Sciatic nerve (tissue), 2 donors: ENCODE measurements at places on chromosomes 7 and 10. TPM values are rescaled to one million over a fixed set of nuclear protein-coding genes. Genes with fewer than 3 reads are reported as not detected.

- DNase-seq = no peak
Measured at GRCh38 chr7:47332213-47332612, 249.7 kb downstream of the TNS3 start.

Gene CPA2
- total RNA-seq = 1.2 TPM

- no peak for DNase-seq
Measured at GRCh38 chr10:79084972-79085597, 16.3 kb downstream of the ZMIZ1 start.

DNA sequence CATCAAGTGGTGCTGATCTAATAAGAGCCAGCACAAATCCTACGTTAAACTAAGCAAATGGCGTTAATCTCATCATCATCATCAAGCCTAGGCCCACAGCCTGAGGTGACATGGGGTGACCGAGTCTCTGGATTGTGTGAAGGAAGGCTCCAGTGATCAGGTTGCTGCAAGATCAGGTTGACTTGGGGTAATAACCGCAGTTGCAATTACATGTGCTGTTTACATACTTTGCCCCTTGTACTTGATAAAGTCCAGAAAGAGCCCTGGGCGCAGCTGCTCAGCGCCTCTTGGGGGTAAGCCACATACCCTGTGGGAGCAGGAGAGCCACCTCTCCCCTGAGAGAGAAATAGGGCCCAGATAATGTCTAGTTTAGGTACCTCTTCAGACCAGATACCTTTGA, 228.1 kb downstream of the WDR11 start:
- no peak for DNase-seq

Gene CREM
- 59.5 TPM for total RNA-seq

Gene WDR86
- total RNA-seq = 101 TPM

Gene LRRN3
- 0.31 TPM for total RNA-seq

DNA sequence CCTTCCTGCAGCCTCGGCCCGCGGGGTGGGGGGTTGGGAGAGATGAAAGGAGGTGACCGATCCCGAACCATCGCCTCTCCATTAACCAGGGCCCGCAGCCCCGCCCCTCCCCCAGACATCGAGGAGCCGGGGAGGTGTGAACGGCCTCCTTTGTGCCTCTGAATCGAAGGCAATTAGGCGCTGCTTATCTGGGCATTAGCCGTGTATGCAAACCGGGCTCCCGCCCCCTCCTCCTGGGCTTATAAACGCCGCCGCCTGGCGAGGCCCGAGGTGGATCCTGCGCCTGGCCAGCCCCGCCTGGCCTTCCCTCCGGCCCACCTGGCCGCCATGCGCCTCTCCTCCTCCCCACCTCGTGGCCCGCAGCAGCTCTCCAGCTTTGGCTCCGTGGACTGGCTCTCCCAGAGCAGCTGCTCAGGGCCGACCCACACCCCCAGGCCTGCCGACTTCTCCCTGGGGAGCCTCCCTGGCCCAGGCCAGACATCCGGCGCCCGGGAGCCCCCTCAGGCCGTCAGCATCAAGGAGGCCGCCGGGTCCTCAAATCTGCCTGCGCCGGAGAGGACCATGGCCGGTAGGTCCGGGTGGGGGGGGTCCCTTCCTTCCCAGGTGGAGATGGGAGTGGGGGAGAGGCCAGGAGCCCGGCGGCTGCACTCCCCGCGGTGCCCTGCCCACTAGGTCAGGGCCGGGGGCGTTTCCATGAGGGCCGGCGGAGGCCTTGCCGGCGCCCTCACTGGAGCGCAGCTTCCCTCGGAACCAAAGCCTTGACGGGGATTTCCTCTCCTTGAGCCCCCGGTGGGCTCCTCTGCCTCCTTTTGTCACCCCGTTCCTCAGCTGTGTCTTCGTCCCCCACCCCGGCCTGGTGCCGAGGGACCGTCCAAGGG, at the start of gene VENTX:
TSS of gene VENTX (plus strand) at position 268 of the 878 bp plus-strand sequence. CDS start at position 328, 60 bp downstream.
- DNase-seq = no peak

- no peak for DNase-seq
Measured at GRCh38 chr7:84083846-84084245, 110.7 kb downstream of the SEMA3A start.

Gene RAMP3
- 59.6 TPM for total RNA-seq

- no peak for DNase-seq
Measured at GRCh38 chr10:28600056-28600455, 67.1 kb downstream of the WAC start.

Gene MKRN1
- total RNA-seq = 113 TPM

DNA sequence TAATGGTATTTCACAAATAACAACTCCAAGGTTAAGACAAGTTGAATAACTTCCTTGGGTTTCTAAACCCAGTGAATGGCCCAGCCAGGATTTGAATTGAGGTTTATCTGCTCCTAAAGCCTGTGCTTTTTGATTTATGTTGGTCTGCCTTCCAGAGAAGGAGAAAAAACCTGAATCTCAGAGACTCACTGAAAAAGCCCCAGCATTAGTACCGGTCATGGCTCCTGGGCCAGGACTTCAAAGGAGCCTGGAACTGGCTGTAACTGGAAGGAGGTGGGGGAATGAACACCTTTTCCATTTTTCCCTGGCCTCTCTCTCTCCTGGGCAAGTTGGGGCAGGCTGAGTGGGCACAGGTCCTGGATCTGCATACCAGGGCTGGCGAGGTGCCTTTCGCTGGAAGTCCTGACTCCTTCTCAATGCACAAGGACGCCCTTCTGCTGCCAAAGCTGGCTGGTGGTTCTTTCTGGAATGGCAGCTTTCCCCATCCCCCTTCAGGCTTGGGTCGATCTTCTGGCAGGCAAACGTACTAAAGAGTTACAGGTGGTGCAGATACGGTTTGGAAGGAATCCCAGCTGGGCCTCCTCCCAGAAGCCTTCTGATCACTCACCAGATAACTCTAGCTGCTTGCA, 268.2 kb downstream of the PTEN start:
- no peak for DNase-seq

- DNase-seq = no peak
Measured at GRCh38 chr7:26348234-26348851, 56.7 kb downstream of the SNX10 start.

DNA sequence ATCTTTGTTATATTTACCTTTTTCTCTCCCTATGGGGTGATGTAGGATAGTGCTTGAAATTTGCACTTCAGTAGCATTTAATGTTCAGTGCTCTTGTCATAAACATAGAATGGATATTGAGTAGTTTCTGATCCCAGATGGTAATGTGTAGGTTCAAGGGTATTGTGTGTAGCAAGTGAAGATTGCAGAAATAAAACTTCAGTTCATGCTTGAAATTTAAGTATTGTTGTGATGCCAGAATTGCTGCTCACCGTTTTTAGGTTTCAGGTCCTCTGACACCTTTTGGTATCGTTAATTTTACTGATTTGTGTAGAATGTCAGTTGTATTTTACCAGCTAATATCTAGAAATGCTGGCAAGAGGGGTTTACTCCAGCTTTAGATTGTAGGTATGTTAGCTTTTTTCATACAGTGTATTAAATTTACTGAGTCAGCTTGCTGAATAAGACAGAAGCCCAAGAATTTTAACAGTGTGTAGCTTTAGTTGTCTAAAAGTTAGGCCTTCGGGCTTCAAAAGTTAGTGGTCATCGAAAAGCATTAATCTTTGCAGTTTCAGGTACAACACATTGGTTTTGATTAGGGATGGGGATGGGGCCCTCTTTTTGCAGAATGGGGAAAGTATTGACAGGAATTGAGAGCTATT, 1.9 kb downstream of the PTEN start:
- DNase-seq = no peak

DNA sequence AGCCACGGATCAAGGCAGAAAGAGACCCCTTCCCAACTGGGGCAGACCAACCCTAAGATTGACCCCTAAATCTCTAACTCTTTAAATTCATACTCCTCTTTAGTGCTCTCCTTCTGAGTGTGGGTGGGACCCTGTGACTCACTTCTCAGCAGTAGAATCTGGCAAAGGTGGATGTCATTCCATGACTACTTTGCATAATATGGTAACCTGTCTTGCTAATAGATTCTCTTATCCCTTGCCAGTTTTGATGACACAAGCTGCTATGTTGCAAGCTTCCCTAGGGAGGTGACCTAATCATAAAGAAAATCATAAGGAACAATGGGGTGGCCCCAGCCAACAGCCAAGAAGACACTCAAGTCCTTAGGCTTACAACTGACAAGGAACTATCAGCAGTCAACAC, 155.4 kb upstream of the VWC2 start:
- DNase-seq = no peak

Gene PTPRE
- 53.0 TPM for total RNA-seq

- DNase-seq = no peak
Measured at GRCh38 chr10:78262860-78263259, 229.2 kb downstream of the RPS24 start.

GRCh38 chr7:134865001-134865845, 85.8 kb downstream of the CALD1 start:
- no peak for DNase-seq

Gene COL1A2
- total RNA-seq = 443 TPM

- DNase-seq = no peak
Measured at GRCh38 chr10:34764472-34764946, 50.6 kb downstream of the PARD3 start.

GRCh38 chr7:39407137-39407536, 159.1 kb upstream of the YAE1 start:
- no peak for DNase-seq

Gene CALML5
- not detected for total RNA-seq

- no peak for DNase-seq
Measured at GRCh38 chr10:112946649-112947048, 3.4 kb upstream of the TCF7L2 start.

- no peak for DNase-seq
Measured at GRCh38 chr7:156666368-156667109, 26.0 kb downstream of the RNF32 start.

DNA sequence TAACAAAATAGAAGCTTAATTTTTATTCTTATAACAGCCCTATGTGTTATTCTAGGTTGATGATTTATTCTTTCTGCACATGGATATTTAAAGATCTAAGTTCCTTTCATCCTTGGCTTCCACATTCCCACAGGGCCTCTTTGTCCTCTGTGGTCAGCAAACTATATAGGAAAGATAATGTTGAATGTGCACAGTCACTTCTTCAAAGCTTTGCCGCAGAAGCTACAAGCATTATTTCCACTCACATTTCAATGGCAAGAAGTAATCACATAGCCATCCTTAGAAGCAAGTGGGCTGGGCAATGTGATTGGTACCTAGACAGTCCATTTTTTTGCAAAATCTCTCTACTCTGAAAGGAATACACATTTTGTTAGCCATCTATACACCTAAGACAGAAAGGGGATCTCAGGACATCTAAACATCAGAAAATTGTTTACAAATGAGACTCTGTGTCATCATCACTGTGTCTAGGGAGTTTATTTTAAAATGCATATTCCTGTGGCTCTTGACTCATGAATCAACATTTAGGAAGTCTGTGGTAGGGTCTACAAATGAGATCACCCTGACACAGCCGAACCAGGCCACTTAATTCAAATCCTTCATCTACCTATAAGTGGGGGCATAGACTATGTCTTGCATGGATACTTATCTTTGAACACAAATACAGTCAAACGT, 1060.5 kb downstream of the XPNPEP1 start:
- DNase-seq = no peak

- no peak for DNase-seq
Measured at GRCh38 chr10:73865459-73866442, 8.6 kb downstream of the CAMK2G start.

Gene ZNF425
- total RNA-seq = 3.2 TPM

GRCh38 chr7:136325578-136325977, 348.4 kb upstream of the MTPN start:
- DNase-seq = no peak
